Gastrocnemius medialis (tissue), 4 donors: ENCODE measurements at places on chromosomes 5 and 9. TPM values are rescaled to one million over a fixed set of nuclear protein-coding genes. Genes with fewer than 3 reads are reported as not detected.

DNA sequence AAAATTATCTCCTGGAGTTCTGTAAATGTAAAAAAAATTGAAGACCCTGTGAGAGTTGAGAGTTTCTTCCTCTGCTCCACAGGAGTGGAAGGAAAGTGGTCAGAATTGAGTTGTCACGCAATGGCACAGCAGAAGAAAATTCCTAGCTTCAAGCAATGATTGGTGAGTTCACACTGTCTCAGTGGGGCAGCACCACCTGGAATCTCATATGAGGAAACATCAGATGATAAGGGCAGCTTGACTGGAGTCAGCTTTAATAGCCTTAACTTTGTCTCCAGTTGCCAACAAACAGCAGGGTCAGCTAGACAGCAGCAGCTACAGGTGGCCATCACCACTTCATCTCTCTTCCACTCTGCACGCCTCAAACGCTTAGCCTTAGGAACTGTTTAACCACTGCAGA lies 211.1 kb downstream of the EFNA5 start:
- DNase-seq = no peak

GRCh38 chr5:171901764-171902163 lies 104.7 kb downstream of the FBXW11 start:
- no peak for DNase-seq

- no peak for DNase-seq
Observed at GRCh38 chr9:72390907-72391306, 25.9 kb upstream of the ZFAND5 start.

DNA sequence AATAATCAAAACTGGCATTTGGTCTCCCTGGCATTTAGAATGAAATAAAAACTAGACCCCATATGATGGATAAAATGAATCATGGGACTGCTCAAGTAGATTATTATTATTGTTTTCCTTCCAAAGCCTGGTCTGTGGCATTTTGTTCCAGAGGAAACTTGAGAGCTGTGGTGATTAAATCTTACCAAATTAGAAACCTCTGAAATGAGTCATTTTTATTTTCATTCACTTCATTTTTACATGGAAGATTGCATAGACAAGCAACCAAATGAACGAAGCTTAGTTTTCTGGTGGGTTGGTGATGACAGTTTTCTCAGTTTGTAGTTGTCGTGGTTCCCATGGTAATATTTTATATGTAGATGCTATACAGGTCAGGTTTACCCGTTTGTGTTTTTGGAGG lies 23.4 kb downstream of the PAM start:
- no peak for DNase-seq

The NR5A1 gene
- total RNA-seq = not detected

The ADAMTS2 gene
- total RNA-seq = 1.3 TPM

GRCh38 chr9:110141227-110141793 lies 66.6 kb downstream of the C9orf152 start:
- DNase-seq = no peak

DNA sequence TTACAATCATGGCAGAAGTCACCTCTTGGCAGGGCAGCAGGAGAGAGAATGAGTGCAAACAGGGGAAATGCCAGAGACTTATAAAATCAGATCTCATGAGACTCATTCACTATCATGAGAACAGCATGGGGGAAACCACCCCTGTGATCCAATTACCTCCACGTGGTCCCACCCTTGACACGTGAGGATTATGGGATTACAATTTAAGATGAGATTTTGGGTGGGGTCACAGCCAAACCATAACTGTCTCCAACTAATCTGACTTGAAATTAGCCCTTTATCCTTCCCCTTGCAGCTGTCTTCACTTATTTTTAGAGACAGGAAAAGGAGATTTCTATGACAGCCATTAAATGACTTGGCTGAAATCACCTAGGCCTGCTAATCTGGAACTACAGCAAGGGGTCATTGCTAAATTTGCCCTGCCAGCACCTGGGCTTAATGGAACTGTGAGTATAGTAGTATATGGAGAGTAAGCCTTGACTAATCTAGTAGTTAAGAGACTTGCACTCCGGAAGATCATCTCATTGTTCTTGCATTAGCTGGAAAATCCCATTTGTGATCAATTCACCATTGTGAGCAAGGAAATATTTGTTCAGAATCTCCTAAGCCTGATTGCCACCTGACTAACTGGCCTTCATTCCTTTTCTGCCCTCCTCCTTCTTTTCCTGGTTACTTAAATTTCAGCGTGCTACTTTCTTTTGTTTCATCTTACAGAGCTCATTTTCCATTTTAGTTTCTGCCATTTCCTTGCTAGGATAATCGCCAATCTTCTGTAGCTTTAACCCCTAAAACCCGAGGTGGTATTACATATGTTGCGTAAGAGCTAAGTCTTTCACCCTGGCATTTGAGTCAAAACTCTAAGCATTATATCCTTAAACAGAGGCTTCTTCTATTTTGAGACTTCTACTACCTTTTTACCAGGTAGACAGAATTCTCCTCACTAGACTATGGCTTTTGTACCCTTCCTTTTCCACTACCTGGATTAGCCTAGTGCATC lies 65.3 kb upstream of the RUSC2 start:
- no peak for DNase-seq

GRCh38 chr5:34045996-34046395 lies 3.0 kb upstream of the C1QTNF3 start:
- DNase-seq = no peak

DNA sequence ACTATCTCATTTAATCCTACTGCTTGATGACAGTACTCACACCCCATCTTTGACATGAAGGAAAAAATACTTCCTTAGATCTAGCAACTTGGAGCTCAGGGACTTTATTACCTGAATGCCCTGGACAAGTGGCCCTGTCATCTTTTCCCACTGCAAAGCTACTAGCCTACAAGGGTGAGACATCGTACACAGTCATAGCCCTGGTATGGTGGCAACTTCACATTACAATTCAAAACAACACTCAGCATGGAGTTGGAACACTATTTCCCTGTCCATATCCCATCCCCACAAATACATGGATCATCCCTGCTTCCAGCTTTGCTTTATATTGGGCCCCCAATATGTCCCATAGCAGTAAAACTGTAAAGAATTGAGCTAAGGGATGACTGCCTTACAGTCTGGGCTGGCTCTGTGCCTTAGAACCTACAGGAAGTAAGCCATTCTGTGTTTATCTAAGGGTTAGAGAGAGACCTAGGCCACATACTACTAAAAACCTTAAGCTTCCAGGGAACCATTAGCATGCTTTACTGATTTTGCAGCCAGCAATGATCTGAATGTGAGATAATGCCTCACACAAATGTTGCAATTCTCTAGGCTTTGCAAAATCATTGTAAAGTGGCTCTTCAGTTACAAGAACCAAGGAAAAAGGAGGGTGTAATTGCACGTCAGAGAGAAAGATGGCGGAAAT lies 55.9 kb downstream of the OTULIN start:
- DNase-seq = no peak

DNA sequence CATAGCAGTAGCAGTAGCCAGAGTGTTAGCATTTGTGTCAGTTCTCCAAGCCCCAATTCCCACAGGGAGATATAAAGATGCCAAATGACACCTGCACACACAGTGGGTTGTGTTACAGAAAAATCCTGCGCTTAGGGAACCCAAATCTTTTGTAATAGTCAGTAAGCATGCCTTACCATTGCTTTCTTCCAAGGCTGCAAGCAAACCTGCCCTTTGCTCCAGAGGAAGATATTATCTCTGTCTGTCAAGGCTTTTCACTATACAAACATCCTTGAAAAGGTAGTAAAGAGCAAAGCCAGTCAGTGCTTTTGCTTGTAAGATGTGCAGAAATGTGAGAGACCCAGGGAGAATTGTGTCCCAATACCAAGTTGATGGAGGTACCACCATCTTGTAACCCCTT lies 2.9 kb downstream of the ANKDD1B start:
- DNase-seq = no peak

GRCh38 chr5:129001841-129002526 lies 36.7 kb downstream of the SLC27A6 start:
- no peak for DNase-seq

DNA sequence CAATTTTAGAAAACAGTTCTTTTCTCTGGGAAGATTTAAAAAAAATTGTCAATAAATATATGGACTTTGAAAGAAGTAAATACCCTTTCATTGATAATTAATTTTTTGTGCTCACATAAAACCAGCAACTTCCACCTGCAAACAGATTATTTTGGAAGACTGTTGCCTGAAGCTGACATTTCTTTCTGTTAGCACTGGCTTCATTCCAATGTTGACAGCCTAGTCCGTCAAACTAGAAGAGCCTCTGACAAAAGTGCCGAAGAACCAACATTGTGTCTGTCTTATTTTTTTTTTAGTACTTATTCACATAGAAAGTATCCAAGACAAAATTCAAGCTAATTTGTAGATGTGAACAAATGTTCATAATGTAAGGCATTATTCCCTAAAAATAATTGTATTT lies 108.6 kb upstream of the TMEM161B start:
- DNase-seq = no peak

DNA sequence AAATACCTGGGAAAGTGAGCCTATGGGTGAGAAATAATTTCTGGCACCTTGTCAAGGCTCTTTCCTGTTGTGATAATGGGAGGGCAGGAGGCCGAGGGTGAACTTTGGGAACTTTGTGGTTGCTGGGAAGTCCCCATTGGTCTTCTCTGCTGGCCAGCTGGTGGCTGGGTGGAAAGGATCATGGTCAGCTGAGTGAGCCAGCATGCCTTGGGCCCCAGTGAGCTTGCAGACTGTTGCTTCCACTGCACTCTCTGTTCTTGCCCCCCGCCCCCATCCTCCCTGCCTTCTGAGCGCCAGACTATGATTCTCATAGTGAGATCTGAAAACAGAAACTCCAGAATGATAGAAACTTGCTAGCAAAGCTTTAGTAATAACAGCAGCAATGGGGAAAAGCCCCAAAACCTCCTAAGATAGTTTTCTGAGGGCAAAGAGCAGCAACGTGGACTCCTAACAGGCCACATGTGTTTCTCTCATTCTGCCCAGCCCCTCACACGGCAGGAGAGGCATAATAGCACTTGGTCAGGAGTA lies 139.2 kb upstream of the SMARCA2 start:
- DNase-seq = no peak
